ENCODE measurements at places on chromosomes 5 and 9. TPM values are rescaled to one million over a fixed set of nuclear protein-coding genes. Genes with fewer than 3 reads are reported as not detected.

- DNase-seq: no peak
These were observed 5.2 kb downstream of the VAV2 start for GRCh38 chr9:133986774-133987445.

DNA sequence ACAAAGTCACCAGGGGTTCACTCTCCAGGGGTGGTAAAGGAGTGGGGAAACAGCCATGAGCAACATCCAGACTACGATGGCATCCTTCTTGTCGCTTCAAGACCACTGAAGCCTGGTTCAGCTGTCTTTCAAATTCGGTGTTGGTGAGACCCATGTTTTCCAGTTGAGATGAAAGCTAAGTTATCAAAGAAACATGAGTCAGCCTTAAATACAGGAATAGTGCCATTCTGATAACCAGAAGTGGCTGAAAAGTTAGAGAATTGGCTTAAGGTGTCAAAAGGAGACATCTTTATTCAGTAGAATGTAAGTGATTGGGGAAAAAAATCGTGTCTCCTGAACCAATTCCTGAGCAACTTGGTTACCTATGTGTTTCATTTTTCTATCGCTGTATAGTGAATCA is 7.0 kb upstream of the CARD19 start:
- DNase-seq: no peak

- DNase-seq: no peak
These were observed 683 bp downstream of the DBN1 start for GRCh38 chr5:177472460-177473442.

DNA sequence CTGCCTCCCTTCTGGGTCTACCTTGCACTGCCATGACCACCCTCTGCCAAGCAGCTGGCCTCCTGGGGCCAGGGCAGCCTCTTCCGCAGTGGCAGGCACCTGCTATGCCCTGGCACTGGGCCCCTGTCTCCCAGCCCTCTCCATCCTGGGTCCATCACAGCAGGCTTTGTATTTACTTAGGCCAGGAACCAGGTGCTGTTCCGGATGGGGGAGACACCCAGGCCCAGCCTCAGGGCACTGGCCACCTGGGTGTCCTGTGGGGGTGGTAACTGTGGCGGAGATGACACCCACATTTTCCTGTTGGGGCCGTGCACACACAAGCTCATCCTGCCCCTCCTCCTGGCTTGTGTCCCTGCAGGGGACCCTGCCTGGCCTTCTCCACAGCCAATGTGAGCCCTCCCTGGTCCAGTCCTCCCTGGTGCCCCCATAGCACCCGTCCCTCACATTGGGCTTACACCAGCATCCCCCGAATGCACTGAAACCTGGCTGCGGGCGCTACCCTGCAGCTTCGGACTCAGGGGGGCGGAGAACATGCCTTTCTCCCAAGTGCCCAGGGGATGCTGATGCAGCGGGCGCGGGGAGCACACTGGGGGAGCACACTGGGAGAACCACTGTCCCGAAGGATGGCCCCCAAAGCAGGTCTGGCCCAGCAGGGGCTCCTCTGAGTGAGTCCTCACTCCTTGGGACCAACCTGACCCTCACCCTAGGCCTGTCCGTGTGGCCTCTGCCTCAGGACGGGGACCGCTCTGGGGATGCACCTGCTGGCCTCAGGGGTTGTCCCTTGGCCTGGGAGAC is 17.9 kb downstream of the FAM163B start:
- DNase-seq: no peak

DNA sequence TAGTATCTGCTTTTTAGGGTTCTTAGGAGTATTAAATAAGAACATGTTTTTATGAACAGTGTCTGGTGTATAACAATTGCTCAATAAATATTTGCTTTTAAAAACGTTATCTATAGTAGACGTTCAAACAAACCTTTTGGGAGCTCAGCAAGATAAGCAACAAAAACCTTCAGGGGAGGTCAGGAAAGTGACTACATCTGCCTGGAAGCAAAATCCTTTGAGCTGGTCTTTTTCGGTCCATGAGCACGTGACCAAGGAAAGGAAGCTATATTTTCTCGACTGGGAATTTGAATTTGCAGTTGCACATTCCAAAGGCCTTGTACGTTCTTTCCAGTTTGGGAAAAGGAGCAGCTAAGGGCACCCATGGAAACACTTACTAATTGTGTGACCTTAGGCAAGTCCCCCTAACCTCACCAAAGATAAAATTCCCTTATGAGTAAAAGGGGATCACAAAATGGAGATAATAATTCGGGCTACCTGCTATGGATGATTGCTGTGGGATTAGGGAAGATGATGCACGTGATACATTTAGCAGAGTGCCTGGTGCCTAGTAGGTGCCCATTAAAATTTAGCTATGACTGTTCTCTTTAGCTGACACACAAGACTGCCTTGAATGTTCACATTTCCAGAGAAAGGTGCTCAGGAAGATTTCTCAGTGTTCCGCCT is 45.4 kb downstream of the PTTG1 start:
- no peak for DNase-seq

DNA sequence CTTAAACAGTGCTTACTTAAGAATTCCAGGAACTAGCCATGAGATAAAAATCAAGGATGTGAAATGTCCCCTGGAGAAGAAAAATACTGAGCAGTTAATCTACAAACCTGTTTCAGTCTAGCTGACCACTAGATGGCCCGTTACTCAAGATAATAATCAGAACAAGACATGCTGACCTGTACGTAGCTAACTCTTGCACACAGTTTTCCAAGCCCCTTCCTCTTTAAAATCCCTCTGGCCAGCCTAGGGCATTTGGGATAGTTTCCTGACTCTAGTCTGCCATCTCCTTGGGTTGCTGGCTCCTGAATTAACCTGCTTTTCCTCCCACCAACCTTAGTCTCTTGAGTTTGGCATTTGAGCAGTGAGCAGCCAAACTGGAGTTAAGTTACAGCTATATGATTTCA is 59.2 kb upstream of the TRAF1 start:
- peak; percentile 22 for DNase-seq

DNA sequence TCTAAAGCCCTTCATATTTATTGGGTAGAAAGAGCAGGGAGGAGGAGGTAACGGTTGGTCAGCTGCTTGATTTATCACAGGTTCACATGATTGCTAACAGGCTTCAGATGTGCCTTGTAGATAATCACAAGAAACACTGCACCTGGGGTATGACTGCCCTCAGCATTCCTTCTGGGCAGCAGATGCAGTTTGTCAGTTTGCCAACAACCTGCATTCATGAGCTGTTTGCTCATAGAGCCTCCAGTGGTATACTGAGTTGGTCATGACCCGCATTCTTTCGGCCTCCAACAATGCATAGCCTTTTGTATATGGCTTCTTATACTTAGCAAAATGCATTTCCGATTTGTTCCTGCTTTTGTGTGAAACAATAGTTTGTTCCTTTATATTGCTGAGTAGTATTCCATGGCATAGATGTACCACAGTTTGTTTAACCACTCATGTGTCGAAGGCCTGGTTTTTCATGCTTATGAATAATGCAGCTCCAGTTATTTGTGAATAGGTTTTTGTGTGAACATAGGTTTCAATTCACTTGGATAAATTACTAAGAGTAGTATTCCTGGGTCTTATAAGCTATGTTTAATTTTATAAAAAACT is 83.6 kb downstream of the ARHGEF28 start:
- DNase-seq: peak; percentile 40

DNA sequence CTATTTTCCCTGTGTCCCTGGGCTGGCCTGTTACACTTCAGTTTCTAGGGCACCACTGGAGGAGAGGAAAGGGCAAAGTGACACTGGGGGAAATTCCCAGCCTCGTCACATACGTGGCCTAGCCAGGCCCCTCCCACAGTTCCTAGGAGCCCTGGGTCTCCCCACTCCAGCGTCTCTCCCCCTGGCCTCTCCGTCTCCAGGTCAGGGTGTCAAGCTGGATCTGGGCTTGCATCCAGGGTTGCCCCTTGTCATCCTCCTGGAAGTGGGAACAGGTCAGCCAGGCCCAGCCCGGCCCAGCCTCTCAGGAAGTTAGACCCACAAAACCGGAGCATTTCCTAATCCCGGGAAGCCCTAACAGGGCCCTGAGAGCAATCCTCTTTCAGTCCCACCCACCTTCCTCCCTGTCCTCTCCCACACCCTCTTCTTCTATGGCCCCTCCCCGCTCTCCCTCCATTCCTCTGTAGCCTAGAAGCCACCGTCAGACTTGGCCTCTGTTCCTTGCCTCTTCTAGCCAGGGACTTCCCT is 4.7 kb upstream of the TNIP1 start:
- DNase-seq: peak; percentile 57

Gene GPR151
- total RNA-seq: not detected

Gene IL13
- not detected for total RNA-seq
